ENCODE measurements at places on chromosomes 16 and 17.

DNA sequence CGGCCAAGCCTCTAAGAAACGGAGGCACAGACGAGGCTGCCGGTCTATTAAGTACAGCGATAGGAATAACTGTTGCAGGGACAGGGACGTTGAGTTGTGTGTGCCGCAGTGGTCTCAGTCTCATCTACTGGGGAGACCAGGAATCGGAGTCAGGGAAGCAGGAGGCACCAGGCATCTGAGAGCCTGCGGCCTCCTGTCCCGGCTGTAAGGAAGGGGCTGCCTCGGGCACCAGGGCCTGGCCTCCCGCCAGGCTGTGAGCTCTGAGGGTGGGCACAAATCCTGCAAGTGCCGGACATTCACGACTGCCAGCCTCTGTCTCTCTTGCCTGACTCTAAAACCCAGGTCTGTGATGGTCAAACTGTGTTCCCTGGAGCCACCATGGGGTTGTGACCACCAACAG is 76.0 kb downstream of the ARHGAP23 start:
- DNase-seq, result no peak

DNA sequence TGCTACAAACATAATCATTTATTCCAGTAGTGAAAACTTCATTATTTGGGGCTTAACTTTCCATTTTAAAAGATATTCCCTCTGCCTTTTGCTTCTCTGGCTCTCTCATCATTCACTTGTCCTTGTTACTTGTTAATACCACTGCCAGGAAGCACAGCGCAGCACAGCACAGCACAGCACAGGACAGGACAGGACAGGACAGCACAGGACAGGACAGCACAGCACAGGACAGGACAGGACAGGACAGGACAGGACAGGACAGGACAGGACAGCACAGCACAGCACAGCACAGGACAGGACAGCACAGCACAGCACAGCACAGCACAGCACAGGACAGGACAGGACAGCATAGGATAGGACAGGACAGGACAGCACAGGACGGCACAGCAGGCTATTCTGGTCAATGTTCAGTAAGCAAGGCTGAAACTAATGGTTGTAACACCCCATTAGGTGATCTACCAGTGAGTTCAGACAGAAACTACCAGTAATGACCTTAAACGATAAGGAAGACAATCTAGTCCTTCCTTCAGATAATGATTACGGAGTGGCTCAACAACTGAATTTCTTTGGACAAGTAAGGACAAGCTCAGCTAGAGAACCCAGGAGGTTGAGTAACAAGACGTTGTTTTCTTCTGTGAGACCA is 31.9 kb downstream of the COG1 start:
- no peak for DNase-seq

GRCh38 chr17:29007456-29007855 is 1.6 kb upstream of the SEZ6 start:
- DNase-seq, result no peak

GRCh38 chr16:24822542-24822941 is 23.2 kb upstream of the SLC5A11 start:
- no peak for DNase-seq

GRCh38 chr17:16491131-16491702 is 776 bp downstream of the LRRC75A start:
- no peak for DNase-seq

DNA sequence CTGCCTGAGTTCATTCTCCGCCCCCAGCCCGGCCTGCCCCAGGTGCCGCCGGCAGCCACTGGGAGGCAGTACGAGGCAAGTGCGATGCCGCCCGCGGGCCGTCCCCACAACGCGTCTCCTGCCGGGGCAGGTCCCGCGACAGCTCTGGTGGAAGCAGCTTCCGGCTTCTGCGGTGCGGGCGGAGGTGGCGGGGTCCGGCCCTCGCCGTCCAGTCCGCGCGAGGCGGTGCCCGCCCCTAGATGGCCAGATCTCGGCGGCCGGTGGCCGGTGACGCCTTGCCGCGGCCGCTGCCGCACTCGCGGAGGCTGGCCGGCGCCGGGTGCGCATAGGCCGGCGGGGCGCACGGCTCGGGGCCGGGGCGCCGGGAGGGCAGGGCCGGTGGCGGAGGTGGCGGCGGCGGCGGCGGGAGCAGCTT is 1.8 kb downstream of the GJD3 start:
- DNase-seq, result peak; percentile 85

GRCh38 chr16:71933913-71934695 is 38.8 kb downstream of the IST1 start:
- peak; percentile 13 for DNase-seq

DNA sequence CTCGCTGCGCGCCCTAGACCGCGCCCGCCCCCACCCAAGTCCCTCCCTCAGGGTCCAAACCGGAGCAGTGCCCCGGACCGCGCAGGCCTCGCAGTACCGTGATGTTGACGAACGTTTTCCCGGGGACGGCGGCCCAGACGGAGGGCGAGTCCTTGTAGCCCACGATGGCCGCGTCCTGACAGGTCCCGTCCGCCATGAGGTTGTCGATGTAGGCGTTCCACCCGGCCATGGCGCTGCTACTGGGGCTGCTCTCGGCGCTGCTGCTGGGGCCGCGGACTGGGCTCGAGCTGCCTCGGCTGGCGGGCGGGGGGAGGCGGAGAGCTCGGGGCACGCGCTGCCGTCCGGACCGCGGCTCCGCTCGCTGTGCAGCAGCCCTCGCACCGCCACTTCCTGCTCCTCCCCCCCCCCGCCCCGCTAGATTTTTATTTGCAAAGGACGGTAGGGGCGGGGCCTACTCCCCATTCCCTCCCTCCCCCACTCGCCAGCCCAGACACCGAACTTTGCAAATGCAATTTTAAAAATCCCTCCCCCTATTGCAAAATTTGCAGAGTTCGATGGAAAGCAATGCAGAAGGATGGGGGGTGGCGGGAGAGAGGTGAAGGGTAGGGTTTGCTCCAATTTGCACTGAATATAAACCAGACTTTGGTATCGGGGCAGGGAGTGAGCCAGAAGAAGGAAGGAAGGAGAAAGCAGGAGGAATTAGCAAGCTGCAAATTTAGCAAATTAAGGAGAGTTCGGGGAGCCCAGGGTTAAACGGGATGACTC is at the start of gene PFN1:
Gene PFN1, minus strand, starts transcription at position 365 of the 765 bp plus-strand sequence. Its CDS starts 136 bp downstream, at position 229.
- peak; percentile 91 for DNase-seq

GRCh38 chr16:69626256-69626655 is 60.5 kb downstream of the NFAT5 start:
- DNase-seq, result peak; percentile 31

- DNase-seq, result no peak
These were observed 42.2 kb upstream of the PRSS54 start for GRCh38 chr16:58337090-58337444.

GRCh38 chr16:7408700-7409365 is 76.2 kb downstream of the RBFOX1 start:
- DNase-seq, result no peak

DNA sequence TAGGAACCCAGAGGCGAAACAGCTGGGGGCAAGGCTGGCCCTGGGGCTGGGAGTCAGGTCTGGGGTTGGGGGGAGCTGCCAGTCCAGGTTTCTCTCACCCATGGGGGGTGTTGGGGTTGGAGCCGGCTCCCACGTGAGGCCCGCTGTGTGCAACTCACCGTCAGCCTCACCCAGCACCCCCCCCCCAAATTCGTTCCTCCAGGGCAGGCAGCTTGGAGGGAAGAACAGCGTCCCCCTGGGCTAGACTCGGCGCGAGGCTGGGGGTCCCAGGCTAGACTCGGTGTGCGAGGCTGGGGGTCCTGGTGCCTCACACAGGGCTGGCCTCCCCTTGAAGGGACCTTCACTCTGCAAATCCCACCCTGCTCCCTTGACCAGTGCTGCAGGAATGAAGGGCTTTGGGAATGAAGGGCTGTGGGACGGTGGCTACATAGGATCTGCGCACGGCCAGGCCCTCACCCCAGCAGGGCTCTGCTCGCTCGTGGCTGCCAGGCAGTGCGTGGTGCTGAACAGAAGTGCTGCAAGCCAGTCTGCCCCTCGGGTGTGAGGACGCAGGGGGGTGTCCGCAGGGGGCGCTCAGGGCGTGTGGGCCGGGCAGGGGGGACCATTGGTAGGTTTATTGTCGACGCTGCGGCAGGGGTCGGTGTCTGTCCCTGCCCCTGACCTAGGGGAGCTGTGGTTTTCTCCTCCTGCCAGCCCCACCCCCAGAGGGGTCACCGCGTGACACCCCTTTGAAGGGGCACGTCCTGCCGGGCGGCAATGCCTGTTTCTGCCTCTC is 74.7 kb downstream of the KLHDC4 start:
- no peak for DNase-seq

DNA sequence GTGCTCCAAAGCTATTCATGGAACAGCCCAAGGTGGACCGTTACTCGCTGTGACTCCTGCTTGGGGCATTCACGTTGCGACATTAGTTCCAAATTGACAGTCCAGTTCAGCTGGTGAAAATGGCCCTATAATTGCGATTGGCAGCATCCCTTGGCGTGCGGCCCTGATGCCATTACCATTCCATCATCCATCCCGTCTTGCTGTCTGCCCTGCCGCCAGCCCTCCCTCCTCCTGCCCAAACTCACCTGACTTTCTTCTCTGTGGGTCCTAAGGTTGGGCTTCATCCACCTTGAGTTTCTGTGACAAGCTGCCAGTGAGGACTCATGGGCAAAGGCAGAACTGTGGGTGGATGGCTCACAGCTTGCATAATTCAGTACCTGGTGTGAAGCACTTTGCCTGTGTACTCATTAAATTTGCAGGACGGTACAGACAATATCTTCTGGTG is 104.6 kb downstream of the RPTOR start:
- no peak for DNase-seq

GRCh38 chr16:75323198-75323597 is 71.8 kb upstream of the BCAR1 start:
- DNase-seq, result no peak

GRCh38 chr16:46914556-46915201 is 30.5 kb downstream of the GPT2 start:
- no peak for DNase-seq

- DNase-seq, result no peak
These were observed 519.3 kb downstream of the HAPSTR1 start for GRCh38 chr16:9610727-9611126.

DNA sequence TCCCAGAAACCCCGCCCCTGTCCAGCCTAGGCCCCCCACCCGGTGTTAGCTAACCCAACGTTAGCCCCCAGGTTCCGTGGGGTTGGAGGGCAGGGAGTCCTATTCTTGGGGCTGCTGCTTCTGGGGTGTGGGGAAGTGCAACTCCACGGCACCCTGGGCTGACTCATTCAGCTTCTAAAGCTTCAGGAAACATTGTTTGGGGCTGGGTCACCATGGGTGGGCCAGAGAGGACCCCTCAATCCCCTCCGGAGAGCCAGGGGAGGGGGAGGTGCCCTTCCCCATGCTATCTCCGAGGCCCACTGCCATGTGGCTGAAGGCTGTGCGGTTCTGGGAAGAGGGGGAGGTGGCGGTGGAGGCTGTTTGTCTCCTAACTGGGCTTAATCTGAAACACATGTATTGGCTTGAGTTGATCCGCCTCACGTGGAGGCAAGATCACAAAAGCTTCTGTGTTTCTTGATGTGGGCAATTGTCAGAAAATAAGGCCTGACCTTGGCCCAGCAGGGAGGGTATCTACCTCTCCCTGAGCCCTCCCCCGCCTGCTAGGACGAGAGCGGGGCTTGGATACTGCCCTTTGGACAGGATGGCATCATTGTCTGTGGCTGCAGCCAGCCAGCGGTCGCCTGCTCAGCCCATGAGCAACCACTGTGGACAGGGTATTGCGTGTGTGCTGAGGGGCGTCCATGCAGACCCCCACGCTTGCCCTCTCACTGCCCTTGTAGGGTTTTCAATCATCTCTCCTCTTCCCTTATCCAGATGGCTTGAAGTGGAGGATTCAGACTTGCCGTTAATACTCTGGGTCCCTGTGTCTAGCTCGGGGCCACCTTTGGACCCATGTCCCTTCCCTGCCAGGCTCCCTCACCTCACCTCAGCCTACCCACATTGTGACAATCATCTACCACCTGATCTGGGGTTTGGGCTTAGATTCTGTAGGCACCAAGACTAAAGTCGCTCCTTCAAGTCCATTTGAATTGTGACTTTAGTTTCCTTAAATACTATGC is 1.3 kb downstream of the SERPINF1 start:
- peak; percentile 74 for DNase-seq

- DNase-seq, result no peak
These were observed 118.0 kb upstream of the CA10 start for GRCh38 chr17:52276381-52277008.

- no peak for DNase-seq
These were observed 12.4 kb upstream of the TCAP start for GRCh38 chr17:39652587-39653315.

GRCh38 chr16:49280105-49280741 is 1.4 kb downstream of the CBLN1 start:
- DNase-seq, result no peak

DNA sequence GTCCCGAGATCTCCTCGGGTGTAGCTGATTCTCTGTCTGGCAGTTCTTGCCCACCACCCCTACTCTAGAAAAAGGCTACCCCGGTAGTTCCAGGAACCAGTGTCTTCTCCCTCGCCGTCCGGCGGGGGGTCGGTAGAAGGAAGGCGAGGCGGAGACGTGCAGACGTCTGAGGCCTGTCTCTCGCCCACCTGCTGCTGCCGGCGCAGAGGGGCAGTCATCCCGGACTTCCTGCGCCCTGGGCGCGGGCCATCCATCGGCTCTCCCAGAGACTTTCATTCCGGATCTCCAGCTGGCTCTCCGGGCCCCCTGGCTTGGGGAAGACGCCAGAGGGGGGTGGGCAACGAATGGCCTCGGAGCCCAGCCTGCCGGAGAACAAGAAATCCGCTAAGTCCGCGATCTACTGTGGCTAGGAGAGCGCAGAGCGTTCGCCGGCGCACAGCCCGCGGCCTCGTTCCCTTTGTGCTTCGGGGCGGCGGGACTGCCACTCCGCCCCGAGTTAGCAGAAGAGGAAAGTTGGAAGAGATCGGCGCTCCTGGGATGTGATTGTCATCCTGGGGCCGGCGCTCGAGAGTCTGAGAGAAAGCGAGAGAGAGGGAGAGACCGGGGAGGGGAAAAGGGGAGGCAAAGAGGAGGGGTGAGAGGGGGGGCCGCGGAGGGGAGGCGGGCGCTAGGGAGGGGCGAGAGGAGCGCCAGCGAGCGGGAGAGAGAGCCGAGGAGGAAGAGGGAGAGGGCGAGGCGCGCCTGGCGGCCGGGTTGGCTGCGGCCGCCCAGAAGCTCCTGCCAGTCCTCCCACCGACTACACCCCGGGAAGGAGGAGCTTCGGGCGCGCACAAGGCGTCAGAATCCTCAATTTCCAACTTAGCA is at the start of gene IRX5:
Gene IRX5, plus strand, starts transcription at position 861 of the 864 bp plus-strand sequence. CDS start 334 bp downstream, outside the sequence.
- peak; percentile 92 for DNase-seq

DNA sequence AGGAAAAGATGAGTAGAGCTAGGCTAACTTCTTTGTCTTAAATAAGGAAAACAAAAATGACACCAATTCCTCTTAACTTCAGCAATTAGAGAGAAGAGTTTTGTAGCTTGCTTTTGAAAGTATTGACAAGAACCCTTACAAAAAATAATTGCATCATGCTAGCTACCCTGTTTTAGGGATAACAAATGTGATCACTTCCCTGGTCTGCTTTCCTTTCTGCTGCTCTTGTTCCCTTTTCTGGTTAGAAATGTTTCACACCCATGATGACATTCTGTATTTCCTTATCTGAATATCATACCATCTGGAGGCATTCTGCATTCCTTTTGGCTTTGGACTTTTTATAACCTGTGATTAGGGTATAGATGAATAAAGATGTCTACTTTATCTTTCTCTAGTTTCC is 9.9 kb upstream of the SMIM36 start:
- DNase-seq, result no peak

GRCh38 chr16:50681021-50681885 is at the start of gene SNX20:
Gene SNX20, minus strand, starts transcription at chr16:50681312. Its CDS starts 3,786 bp downstream, at chr16:50677526.
- DNase-seq, result no peak
